ENCODE measurements at places on chromosomes 11 and 22.

GRCh38 chr22:24975813-24976341 is 23.4 kb downstream of the KIAA1671 start:
- DNase-seq = no peak

DNA sequence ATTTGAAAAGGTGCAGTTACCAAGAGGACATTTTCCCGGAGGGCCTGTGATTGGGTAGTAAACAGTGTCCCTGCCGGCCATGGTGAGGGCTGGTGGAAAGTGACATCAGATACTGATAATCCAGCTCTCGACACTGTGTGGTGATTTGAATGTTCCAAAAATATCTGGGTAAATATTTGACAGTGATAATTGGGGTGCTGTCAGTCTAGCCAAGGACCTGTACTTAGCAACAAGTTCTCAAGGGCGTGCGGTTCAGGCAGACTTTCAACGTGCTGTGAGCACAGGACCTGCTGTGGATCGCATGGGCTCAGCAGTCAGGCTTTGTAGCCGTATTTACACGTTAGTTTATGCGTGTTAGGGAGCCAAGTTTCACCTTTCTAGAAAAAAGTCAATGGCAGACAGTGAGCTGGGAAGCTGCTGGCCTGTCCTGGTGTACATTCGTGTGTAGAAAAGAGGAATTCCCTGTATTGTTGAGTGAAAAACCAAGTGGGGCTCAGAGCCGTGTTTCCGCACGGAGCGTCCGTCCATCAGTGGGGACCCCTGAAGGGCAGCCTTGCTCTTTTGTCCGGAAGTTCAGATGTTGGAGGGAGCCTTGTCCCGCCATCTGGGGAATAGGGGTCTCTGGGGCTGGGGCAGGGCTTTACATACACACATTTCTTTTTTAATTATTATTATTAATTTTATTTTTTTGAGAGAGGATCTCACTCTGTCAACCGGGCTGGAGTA is 11.3 kb downstream of the TRMU start:
- no peak for DNase-seq

DNA sequence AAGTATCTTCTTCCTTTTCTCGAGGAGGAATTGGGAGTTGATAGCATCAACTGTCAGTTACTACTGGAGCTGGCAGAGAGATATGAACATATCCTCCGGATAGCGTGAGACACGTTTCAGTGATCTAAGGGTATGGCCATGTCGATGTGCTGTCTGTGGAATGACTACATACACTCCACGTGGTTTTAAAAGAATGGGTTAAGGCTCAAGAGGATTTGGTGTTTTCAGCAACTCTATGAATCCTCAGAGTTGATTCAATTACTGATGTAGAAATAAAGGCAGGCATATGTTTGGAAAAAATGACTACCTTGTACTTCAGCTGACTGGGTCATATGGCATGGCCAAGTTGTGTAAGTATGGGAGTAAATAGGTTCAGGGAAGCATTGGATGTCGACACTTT is 22.9 kb downstream of the MMP13 start:
- DNase-seq = no peak

DNA sequence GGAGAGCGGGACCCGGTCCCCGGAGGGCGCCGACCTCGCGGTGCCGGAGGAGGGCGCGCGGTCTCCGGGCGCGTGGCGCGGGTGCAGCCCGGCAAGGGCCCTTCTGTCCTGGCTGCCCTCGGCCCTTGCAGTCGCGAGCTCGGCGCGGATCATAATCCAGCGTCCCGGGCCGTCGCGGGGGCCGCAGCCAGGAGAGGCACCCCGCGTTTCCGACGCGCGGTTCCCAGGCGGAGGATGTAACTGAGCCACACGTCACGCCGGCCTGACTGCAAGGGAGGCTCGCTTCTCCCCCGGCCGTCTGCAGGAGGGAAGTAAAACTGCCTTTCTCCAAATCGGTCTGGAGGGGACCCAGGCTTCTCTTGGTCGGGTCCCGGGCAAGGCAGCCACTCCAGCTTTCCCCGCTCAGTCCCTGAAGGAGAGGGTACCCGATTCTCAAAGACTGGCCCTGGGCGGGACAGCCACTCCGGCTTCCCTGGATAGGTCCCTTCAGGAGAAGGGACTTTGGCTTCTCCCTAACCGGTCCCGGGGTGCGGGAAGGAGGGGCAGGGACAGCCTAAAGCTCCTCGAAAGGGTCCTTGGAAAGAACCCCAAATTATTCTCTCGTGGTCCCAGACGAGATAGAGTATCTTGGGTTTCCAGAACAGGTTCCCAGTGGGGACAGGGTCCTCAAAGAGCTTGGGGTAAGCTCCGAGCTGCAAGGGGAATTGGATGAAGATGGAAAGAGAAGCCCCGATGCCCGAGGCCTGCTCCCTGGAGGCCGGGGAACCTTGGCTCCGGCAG is 836 bp downstream of the SPON1 start:
- DNase-seq = peak; percentile 56

- no peak for DNase-seq
Measured at GRCh38 chr11:2940147-2940920, 11.1 kb upstream of the PHLDA2 start.

DNA sequence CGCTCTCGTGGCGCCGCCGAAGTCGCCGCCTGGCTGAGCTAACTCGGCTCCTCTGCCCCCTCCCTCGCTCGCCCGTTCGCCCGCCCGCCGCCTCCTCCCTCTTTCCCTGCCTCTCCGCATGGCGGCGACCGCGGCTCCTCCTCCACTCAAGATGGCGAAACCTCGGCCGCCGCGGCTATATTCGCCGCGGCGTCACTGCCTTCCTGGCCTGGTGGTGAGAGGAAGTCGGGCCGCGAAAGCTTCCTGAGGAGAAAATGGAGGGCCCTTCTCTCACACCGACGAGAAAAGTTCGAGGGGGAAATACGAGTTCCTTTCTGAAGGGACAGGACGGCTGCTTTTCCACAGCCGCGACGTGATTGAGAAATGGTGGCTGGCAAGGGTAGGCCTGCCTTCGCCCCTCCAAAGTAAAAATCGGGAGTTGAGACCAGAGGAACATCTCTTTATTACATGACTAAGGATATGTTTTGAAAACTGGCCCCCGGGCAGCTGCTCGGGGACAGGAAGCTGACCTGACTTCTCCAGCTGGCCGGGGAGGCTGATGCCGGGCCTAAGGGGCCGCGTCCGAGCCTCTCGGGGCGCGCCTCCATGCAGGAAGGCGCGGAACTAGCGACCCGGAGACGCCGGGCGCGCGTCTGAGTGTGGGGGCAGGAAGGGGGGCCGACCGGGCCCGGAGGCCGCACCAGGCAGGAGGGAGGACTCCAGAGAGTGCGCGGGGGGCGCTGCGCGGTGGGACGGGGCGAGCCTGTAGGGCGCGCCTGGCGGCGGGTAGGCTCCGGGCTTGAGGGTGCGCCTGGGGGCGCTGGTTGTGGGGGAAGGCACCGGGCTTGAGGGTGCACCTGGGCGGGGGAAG is at the start of gene DDX6:
TSS of gene DDX6 (minus strand) at position 54 of the 850 bp plus-strand sequence. CDS start 4,913 bp downstream, outside the sequence.
- peak; percentile 77 for DNase-seq

DNA sequence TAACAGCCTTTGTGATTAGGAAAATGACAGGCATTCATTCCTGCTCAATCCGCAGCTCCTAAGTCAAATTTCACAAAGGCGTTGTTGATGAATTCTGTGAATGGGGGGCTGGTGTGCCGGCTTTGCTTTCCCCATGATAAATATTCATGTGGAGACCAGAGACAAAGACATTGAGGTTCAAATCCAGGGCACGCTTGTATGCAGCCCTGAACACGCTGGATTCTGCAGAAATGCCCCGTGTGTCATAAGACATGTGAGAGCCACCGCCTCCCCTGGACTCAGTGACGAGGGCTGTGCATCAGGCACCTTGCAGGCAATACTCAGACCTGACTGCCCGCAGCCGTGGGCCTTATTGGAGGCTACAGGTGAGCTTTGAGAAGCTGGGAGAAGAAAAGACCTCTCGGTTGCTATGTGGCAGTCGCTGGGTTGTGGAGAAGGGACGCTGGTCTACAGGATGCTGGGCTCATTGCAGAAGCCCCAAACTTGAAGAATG is 906.2 kb downstream of the BRD1 start:
- DNase-seq = no peak

GRCh38 chr11:58626934-58627483 is 4.5 kb downstream of the CNTF start:
- DNase-seq = no peak

DNA sequence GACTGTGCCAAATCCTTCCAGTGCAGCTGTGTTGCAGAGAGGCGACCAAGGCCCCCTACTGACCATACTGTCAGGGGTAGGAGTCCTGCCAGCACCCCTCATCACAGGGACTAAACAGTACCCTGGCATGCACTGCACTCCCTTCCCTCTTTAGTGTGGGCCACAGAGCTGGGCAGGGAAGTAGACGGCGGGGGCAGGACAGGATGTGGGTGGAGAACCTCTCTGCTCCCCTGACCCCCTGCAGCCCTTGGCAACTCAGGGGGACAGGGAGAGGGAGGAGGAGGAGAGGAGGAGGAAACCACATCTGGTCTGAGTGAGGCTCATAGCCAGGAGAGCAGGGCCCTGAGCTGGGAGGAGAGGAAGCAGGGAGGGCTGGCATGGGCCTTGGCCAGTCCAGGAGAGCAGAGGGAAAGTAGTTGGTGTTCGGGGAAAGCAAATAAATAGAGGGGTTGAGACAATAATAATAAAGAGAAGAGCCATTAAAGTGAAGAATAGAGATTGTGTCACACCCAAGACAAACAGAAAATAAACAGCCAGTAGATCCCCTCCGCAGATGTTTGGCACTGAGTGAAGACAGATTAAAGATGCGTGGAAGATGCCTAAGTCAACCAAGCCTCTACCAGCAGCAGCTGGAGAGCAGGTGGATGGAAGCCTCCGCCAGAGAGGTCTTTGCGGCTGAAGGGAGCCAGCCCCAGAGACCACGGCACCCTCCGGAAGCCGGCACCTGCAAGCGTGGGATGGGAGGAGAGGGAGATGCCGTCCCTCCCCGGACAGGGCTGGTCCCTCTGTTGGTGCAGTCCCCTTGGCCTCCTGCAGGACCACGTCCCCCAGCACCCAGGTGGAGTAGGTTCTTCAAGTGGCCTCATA is 61.5 kb downstream of the RPUSD4 start:
- no peak for DNase-seq

- DNase-seq = peak; percentile 84
Measured at GRCh38 chr11:61541598-61541997, 33.0 kb downstream of the LRRC10B start.

GRCh38 chr11:60206616-60207015 is 23.7 kb upstream of the MS4A6A start:
- DNase-seq = no peak

GRCh38 chr11:64144587-64145472 is 21.1 kb downstream of the MACROD1 start:
- DNase-seq = no peak

- DNase-seq = no peak
Measured at GRCh38 chr11:3177931-3178330, 12.8 kb upstream of the OSBPL5 start.

- no peak for DNase-seq
Measured at GRCh38 chr11:96179905-96180304, 163.1 kb downstream of the MAML2 start.

GRCh38 chr11:102879801-102880200 is 5.0 kb upstream of the MMP12 start:
- no peak for DNase-seq

DNA sequence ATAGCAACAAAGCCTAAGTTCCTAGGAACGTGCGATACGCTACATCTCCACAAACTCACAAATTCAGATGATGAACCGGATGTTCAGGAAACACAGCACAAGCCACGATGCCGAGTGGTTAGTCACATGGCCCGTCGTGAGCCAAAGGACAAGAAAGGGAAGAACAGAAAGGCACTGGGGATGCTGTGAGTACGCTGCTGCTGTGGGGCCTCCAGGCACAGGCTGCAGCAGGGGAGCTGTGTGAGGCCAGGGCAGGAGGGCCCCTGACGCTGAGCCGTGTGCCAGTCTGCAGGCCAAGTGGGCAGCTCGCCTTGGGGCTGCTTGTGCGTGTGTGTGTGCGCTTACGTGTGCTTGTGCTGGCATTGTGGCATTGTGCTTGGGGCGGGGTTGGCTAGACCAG is 89.4 kb downstream of the CTTN start:
- no peak for DNase-seq

DNA sequence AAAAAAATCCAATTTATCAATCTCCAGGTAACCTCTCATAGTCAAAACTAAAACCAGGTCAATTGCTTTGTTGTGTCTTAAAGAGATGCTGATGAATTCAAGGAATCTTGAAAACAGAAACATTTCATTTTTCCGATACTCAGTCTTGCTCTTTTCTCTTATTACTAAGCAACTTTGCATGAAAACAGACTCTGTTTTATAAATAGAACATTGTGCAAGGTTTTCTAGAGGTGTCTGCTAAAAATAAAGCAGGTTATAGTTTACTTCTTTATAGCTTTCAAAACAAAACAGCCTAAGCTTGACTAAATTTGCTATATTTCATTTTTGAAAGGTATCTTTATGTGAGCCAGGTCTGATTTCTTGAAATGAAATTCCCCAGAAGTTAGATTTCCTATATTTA is 109.3 kb downstream of the ARL14EP start:
- no peak for DNase-seq

Data from iPS-NIHi11 (cell line).